CD14-positive monocyte (primary cell): ENCODE measurements at places on chromosomes 1 and 21. TPM values are rescaled to one million over a fixed set of nuclear protein-coding genes. Genes with fewer than 3 reads are reported as not detected.

DNA sequence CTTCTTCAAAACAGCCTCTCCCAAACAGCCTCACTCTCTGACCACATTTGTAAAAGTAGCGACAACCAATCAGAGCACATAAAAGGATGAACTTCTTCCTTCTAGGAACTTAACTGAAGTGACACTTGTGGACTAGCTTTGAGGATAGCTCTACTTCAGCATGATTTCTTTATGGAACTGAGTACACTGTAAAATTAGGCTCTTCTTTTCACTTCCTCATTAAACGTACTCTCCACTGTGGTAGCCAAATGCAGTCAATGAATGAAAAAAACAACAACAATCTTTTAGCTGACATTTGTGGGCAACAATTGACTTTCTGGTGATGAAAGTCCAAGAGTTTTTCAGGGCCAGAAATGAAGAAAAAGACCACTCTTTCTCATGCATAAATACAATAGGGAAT, 9.6 kb downstream of the LRRC53 start:
- no peaks in the 10 kb centered on the region for H3K36me3 ChIP-seq
- H3K4me1 ChIP-seq = no peaks in the 10 kb centered on the region
- no peak overlapping the region for H3K27ac ChIP-seq
- H3K4me3 ChIP-seq = no peak overlapping the region
- no peak for DNase-seq

DNA sequence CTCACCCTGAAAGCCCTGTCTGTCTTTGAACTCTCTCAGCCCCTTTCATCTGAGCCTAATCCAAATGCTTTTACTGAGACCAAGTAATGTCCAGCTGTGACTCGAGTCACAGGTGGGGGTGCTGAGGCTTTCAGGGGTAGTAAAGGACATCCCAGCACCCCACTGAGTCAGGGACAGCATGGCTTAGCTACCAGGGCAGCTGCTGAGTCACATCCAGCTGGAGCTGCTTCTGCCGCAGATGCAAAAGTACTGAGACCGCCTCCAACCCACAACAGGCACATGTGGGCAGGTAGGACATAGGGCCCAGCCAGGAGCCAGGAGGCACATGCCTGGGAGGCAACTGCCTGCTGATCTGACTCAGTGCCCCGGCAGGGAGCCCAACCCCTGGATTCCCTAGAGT, 6.7 kb upstream of the VSIG8 start:
- DNase-seq = no peak
- no peaks in the 10 kb centered on the region for H3K27me3 ChIP-seq
- H3K4me1 ChIP-seq = peaks cover 21% of the 10 kb centered on the region
- H3K4me3 ChIP-seq = no peak overlapping the region
- no peaks in the 10 kb centered on the region for H3K36me3 ChIP-seq

The ARHGEF16 gene
- not detected in 2 replicates for polyA plus RNA-seq

- no peaks in the 10 kb centered on the region for H3K36me3 ChIP-seq
- H3K4me3 ChIP-seq = no peak overlapping the region
- no peak overlapping the region for H3K27ac ChIP-seq
- H3K4me1 ChIP-seq = no peaks in the 10 kb centered on the region
- no peak for DNase-seq
Observed at GRCh38 chr1:158126425-158126824, 54.3 kb upstream of the CD1D start.

The DEPDC1 gene
- polyA plus RNA-seq = not detected in 2 replicates

The PTTG1IP gene
- polyA plus RNA-seq = 89.7 and 118 TPM in 2 replicates

DNA sequence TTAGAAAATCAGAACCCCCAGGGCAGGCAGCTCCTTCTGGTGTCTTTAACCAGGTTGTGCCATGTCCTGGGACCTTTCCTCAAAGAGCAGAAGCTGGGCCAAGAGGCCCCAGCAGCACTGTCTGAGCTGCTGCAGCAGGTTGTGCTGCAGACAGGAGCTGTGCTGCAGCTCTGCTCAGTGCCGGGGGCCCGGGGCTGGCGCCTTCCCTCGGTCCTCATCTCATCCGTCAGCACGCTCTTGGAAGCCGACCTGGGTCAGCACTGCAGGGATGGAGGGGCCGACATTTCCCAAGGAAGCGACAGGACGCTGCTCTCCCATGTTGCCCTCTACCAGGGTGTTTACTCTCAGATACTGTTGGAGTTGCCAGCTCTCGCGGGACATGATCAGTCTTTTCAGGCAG, 11.7 kb downstream of the URB2 start:
- DNase-seq = no peak
- H3K27ac ChIP-seq = no peak overlapping the region
- no peaks in the 10 kb centered on the region for H3K27me3 ChIP-seq

DNA sequence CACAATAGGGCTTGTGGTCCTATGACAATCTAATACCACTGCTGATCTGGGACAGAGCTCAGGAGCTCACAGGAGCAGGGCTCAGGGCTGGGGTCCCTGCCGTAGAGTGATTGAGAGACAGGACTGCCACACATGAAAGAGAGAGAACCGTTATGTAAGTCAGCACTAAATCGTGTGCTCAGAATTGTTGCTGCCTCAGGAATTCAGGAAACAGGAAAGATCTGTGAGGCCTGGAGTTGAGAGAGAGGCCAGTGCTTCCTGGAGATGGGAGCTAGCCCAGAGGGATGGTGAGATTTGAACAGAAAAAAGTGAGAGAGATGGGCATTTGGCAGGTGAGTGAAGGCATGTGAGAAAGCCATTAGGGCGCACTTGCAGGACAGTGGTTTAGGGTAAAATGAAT, 17.5 kb upstream of the ACBD6 start:
- no peak overlapping the region for H3K27ac ChIP-seq
- no peak overlapping the region for H3K4me3 ChIP-seq
- H3K4me1 ChIP-seq = peaks cover under 1% of the 10 kb centered on the region
- H3K36me3 ChIP-seq = no peaks in the 10 kb centered on the region
- H3K27me3 ChIP-seq = no peaks in the 10 kb centered on the region

The FALEC gene
- not detected for polyA plus RNA-seq

GRCh38 chr1:38114241-38115026, 67.8 kb upstream of the POU3F1 start:
- H3K4me3 ChIP-seq = no peak overlapping the region
- no peak for DNase-seq
- H3K36me3 ChIP-seq = no peaks in the 10 kb centered on the region
- no peaks in the 10 kb centered on the region for H3K27me3 ChIP-seq
- no peaks in the 10 kb centered on the region for H3K4me1 ChIP-seq
- no peak overlapping the region for H3K27ac ChIP-seq

- H3K4me3 ChIP-seq = no peak overlapping the region
- H3K36me3 ChIP-seq = no peaks in the 10 kb centered on the region
- DNase-seq = no peak
- H3K4me1 ChIP-seq = no peaks in the 10 kb centered on the region
- no peaks in the 10 kb centered on the region for H3K27me3 ChIP-seq
Observed at GRCh38 chr1:24126018-24126671, 14.2 kb upstream of the MYOM3 start.

- no peak overlapping the region for H3K4me3 ChIP-seq
- H3K27me3 ChIP-seq = no peaks in the 10 kb centered on the region
- H3K4me1 ChIP-seq = peaks cover 57% of the 10 kb centered on the region
- H3K27ac ChIP-seq = no peak overlapping the region
Observed at GRCh38 chr1:235925016-235925415, 58.3 kb upstream of the LYST start.

DNA sequence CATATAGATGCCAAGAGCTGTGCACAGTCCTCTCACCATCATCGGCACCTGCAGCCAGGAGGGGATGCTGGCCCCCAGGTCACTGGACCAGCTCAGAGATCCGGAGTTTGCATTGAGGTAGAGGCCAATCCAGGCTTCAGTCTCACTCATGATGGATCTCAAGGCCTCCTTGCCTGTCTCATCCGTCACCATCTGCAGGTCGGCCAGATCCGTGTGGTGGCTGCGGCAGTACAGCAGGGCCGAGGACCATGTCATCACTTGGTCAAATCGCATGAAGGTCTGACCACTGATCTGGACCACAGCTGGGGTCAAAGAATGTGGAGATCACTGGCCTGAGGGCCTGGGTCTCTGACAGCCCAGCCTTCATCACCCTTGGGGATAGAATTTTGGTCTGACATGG, 6.6 kb downstream of the CLEC20A start:
- no peak overlapping the region for H3K27ac ChIP-seq
- H3K4me1 ChIP-seq = peaks cover 21% of the 10 kb centered on the region
- no peak overlapping the region for H3K4me3 ChIP-seq
- H3K36me3 ChIP-seq = no peaks in the 10 kb centered on the region
- DNase-seq = no peak

DNA sequence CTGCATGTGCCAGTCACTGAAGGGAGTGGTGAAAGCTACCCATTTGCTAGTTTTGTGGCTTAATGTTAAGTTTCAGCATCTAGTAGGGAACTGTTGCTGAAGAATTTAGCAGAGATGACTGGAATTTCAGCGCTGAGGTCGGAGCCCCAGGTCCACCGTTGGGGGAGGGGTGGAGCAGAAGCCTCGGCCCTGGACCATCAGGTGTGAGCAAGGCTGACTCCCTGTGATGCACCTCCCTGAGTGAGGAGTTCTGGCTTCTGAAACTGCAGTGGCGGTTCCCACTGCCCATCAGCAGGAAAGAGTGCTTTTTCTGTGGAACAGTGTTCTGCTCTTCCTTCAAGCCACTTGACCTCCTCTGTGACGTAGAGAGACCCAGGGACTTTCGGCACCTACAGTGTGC, 1.3 kb downstream of the NOS1AP start:
- no peak for DNase-seq
- no peak overlapping the region for H3K27ac ChIP-seq
- no peaks in the 10 kb centered on the region for H3K36me3 ChIP-seq

GRCh38 chr1:40820911-40821693, 37.5 kb downstream of the KCNQ4 start:
- no peak overlapping the region for H3K27ac ChIP-seq
- DNase-seq = no peak
- no peaks in the 10 kb centered on the region for H3K36me3 ChIP-seq
- no peak overlapping the region for H3K4me3 ChIP-seq
- H3K27me3 ChIP-seq = no peaks in the 10 kb centered on the region
- peaks cover 26% of the 10 kb centered on the region for H3K4me1 ChIP-seq
